ENCODE measurements at places on chromosomes 16 and 17.
A peak's percentile ranks its signal among the peaks of the same experiment; 100 is the strongest.

- peak; percentile 52 for DNase-seq
These were observed 14.5 kb upstream of the TNFRSF13B start for GRCh38 chr17:16986391-16986790.

DNA sequence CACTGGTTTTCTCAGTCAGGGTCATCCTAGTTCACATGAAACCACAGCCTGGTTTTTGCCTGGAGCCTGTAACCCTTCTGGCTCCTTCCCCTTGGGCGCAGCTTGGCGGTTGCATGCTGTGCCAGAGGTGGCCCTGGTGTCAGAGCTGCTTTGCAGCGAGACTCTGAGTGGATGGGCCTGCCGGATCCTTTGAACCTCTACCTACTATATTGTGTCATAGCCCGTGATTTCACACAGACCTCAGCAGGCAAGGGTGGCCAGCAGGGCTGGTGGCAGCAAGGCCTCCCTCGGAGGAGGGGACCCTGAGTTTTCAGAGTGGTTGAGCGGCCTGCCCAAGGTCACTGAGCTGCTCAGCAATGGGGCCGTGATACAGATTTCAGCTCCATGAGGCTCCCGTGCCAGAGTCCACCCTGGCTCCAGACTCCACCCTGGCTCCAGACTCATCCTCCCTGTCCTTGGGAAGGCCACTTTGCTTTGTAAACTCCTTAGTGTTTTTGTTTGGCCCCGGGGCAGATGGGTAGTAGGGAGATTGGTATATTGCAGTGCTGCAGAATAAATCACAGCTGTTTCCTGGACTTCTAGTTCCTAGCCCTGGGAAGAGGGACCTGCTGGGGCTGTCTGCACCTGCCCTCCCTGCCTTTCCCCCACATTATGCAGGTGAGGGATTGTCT lies 9.7 kb downstream of the MPRIP start:
- DNase-seq, result peak; percentile 15

DNA sequence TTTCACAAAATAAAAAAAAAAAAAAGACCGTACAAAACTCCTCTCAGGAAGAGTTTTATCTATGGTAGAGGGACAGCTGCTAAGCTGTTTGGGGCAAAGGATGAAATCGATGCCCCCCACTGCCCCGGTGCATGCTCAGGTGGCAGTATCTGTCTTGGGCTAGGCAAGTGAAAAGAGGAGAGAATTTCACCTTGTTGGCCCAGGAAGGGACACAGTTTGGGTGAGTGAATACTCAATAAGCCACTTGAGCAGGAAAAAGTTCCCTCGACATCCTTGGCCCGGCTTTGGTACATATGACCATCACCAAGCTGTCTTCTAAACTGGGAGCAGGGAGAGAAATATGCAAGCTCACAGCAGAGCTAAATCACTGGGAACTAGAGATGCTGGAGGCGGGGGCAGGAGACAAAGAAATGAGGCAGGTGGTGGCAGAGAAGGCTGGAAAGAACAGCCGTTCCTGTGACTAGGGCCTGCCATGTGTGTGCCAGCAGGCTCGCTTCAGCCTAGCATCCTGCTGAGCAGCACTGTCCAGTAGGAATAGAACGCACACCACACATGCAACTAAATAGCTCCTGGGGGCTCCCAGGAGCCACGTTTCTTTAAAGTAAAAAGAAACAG lies 8.2 kb upstream of the EIF1 start:
- no peak for DNase-seq

DNA sequence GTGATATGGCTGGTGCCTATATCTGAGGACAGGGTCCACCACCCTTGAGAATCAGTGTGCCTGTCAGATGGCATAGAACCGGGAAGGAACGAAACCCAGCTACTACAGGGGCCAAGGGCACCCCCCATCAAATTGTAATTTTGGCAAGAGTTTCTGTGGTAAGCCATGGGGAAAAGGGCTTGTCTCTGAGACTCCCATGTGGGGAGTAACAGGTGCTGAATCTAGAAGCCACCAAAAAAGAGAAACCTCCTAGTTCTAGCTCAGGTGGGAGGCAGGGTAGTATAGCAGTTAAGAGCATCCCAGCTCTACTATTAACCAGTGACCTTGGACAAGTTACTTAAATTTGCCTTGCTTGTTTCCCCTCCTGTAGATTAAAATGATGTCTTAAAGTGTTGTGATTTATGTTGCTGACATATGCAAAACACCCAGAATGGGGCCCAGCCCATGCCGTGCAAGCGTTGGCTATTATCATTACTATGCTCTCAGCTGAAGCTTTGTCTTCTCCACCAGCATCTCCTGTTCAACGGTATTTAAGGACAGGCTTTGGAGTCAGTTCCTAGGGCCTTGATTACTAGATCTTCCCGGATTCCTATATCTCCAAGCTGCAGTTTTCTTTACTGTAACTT lies 210.7 kb upstream of the NLRP1 start:
- no peak for DNase-seq

GRCh38 chr17:43598357-43599045 lies 52.4 kb upstream of the ETV4 start:
- DNase-seq, result no peak

DNA sequence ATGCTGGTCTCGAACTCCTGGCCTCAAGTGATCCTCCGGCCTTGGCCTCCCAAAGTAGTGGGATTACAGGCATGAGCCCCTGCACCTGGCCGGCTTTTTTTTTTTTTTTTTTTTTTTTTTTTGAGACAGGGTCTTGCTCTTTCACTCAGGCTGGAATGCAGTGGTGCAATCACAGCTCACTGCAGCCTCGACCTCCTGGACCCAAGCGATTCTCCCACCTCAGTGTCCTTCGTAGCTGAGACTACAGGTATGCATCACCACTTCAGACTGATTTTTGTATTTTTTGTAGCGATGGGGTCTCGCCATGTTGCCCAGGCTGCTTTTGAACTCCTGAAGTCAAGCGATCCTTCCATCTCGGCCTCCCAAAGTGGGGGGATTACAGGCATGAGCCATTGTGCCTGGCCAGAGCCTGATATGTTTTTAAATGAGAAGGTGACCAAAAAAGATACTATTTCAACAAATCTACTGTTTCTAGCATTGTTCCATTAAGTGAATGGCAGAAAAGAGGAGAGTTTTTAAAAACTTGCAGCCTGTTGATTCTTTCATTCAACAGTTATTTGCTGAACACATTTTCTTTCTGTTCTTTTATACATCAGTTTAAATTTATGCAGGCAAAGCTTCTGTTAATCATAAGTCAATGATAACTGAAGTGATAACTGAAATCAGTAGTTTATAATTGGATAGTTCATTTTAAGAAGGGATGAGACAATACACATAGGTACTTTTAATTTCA lies 3.2 kb upstream of the SRSF1 start:
- no peak for DNase-seq

- DNase-seq, result no peak
These were observed 6.8 kb downstream of the CIBAR2 start for GRCh38 chr16:85105475-85105874.

DNA sequence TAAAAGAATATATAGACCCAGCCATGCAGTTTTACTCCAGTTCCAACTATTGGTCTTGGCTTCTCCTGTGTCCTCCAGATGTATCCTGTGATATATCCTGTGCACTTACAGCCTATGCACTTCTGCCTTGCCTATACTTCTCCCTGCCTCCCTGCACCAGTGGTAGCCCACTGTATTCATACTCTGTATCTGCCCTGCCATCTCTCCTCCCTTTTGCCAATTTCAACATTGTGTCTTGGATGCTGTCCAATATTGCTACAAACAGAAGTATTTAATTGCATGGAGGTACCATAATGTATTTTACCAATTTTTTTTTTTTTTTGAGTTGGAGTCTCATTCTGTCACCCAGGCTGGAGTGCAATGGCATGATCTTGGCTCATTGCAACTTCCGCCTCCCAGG lies 242.7 kb downstream of the HAPSTR1 start:
- no peak for DNase-seq

GRCh38 chr17:59154292-59154720 lies 680 bp downstream of the SKA2 start:
- peak; percentile 39 for DNase-seq

DNA sequence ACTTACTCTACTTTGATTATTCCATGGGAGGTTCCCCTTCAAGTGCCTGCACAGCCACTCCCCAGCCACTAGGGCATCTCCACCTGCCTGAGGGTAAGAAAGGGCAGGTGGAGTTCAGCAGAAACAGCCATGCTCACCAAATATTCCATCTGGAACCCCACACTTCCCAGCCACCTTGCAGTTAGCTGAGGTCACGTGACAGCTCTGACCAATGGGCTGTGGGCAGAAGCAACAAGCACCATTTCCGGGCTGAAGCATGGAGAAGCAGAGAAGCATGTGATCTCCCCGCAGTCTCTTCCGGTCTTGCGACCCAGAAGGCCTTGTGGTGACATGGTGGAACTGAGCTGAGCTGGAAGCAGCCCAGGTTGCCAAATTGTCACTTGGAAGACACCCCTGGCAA lies 108.6 kb downstream of the CCT6B start:
- no peak for DNase-seq

All from IMR-90 (cell line).